Activated CD8-positive, alpha-beta memory T cell treated with anti-CD3 and anti-CD28 coated beads, Interleukin-2, amount 10 ng/mL, durations not matched to agents 7 days and 5 days (primary cell): ENCODE measurements at places on chromosomes 16 and 17.

DNA sequence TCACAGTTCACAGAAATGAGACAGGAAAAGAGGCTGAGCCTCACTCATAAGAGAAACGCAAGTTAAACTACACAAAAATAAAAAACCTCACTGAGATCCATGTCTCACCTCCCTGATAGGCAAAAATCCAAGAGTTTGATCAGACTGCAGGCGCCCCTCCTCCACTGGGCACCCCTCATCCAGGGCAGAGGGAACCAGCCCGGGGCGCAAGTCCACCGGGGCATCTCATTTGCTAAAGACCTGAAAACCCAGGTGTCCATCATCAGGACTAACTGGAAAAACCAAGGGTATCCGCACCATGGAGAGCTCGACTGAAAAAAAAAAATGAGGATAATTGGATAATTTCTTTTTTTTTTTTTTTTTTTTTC, 2.6 kb downstream of the HBZ start:
- DNase-seq: no peak

DNA sequence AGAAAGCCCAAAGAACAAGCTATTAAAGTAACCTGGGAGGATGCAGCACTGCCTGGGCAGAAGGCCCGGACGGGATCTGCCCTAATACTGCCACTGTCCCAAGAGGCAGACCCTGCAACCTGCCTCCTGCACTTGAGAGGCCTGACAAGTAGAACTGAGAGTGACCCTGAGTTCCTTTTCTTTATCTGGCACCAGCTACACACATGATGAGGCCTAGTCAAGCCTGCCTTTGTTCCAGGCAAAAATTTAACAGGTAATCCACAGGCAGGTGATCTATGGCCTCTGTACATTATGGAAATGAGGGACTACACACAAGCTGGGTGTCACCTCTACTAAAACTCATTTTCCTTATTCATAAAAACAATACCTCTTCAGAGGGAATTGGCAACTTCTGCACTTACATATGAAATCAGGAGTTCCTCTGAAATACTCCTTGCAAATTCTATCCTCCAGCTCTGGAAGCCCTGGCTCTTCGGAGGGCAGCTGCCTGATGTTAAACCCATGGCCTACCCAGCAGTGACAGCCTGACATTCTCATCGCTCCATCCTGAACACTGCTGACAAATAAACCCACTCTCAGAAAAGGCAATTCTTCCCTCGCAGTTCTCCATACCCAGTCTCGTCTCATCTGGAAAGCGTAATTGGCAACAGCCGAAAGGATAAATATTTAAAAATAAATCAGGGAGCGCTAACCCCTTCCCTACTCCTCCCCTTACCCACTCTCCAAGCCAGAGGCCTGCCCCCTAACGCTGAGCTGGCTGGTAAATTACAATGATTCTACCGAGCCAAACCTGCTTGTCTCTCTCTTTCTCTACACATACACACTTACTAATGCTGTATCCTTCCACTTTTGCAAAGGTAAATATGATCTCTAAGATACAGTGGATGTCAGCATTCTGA, 2.5 kb upstream of the ZFHX3 start:
- DNase-seq: no peak

DNA sequence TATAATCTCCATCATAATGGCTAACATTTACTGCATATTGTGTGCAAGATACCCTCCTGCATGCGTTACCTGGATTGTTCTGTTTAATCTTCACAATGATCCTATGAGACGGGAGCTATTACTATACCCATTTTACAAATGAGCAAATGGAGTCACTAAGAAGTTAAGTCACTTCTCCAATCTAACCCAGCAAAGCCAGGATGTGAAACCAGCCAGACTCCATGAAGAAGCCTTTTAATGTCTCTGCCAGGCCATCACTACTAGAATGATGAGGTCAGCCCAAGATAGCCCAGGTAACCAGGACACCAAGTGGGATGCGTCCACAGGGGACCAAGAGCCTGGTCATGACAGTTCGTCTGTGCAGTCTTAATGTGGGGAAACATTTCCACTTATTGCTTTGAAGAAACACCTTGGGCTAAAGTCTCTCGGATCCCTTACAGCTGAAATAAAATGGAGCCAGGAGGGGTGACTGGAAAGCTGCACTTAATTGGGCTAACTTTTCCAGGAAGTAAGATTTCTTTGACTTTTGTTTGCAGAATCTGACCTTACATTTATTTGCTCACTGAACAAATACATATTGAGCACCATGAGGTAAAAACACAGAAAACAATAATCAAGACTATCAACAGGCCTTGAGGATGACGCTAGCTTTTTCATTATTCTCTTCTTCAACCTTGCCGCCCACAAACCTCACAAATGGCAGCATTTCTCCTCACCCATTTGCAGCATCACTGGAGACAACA, 926 bp upstream of the SHCBP1 start:
- DNase-seq: no peak

GRCh38 chr17:19243838-19244237, 6.7 kb downstream of the EPN2 start:
- no peak for DNase-seq

- no peak for DNase-seq
Measured at GRCh38 chr17:40645291-40645690, 2.3 kb downstream of the SMARCE1 start.

- no peak for DNase-seq
Measured at GRCh38 chr16:49280105-49280741, 1.4 kb downstream of the CBLN1 start.

DNA sequence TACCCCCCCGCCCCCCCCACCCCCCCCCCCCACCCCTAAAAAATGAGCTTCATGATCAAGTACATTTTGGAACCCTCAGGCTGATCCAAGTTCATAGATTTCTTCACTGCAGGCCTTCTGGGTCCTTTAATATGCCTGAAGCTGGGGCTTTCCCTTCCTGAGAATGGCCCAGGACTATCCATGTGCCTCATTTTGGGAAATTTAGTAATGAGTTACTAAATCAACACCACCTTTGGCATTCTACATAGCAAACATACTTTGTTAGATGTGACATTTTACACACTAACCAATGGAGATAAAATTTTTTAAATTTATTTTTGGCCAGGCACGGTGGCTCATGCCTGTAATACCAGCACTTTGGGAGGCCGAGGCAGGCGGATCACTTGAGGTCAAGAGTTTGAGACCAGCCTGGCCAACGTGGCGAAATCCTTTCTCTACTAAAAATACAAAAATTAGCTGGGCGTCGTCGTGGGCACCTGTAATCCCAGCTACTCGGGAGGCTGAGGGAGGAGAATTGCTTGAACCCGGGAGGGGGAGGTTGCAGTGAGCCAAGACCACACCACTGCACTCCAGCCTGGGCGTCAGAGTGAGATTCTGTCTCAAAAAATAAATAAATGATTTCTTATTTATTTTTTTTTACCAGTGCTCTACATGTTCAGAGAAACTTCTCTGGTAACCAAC, 14.0 kb downstream of the HERPUD1 start:
- DNase-seq: no peak

GRCh38 chr16:4561596-4561995, 5.5 kb downstream of the C16orf96 start:
- no peak for DNase-seq

DNA sequence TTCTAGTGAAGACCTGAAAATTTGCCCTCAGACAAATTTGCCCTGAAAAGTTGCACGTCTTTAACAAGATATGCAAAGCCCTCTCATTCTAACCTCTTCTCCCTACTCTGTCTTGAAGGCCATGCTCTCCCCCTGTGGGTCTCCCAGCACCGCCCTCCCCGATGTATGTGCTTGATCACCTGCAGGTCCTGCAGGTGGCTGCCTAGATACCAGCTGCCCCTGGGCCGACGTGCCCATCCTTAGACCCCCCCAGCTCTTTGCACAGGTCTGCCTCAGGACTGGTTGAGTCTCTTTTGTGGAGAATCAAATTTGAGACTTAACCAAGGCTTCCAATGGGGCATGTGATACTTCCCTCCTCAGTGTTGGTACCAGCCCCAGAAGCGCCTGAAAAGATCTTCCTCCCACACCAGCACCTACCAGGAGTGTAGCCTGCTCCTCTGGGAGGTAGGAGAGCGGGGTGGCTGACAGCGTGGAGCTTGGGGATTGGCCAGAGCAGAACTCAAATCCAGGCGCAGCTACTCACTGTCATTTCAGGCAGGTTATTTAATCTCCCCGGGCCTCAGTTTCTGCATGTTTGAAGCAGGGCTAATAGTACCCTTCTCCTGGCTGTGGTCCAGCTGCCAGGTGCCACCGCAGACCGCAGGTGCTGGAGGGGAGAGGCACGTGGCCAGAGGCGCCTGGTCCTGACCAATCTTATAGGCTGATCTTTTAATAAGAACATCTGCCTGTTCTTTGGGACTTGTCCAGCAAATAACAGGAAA, 4.5 kb upstream of the MRPL38 start:
- no peak for DNase-seq

DNA sequence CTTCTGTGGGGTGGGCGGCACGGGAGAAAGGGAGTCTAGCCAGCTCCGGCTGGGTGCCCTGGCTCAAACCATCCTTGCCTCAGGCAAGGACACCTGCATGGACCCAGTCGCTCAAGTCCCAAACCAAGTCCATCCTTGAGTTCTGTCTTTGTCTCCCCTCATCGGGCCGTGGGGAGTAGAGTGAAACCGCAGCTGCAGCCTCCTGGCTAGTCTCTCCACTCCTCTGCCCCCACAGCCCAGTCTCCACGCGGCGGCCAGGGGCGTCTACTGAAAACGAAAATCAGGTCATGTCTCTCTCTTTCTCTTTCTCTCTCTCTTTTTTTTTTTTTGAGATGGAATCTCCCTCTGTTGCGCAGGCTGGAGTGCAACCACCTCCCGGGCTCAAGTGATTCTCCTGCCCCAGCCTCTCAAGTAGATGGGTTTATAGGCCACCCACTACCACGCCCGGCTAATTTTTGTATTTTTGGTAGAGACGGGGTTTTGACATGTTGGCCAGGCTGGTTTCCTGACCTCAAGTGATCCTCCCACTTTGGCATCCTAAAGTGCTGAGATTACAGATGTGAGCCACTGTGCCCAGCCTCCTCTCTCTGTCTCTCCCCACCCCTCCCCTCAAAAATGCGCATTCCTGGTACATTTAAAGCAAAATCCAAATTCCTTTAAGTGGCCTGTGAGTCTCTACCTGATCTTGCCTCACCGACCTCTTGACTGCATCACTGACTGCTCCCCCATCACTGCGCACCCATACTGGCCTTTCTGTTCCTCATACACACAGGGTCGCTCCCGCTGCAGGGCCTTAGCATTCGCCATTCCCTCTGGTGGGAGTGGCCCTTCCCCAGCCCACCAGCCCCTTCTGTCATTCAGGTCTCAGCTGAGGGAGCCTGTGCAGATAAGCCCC, 17.7 kb upstream of the RMI2 start:
- DNase-seq: no peak

GRCh38 chr16:66365651-66366050, 840 bp upstream of the CDH5 start:
- no peak for DNase-seq

DNA sequence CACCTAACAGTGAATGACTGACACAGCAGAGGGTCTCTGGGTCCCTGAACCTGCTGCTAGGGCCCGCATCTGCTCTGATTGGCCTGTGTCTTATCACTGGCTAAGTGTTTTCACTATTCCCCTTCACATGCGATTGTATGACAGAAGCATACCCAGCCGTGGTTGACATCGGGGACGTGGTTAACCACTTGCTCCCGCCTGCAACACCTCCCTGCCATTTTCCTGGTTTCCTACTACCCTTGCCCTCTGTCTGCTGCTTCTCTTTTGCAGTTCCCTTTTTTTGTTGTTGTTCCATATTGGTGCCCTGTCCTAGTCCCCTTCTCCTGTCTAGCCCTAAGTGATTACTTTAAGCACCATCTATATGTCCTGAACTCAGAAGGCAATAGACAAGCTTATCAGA, 177.0 kb downstream of the RGS9 start:
- peak; percentile 45 for DNase-seq

DNA sequence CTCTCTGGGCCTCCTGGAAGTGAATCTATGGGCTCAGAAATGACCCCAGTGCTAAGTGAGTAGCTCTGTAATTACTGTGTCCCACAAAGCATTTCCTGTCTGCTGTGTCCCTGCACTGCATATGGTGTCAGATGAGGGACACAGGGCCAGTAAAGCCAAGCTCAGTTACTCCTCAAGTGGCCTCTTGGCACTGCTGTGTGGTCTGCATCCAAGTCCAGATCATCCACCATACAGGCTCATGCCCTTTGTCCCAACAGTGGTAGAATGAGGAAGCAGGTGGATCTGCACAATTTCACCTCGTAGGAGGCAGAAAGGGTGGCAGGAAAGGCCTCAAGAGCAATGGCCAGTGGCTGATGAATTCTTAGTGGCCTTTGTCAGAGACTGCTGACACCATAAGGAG, 146.8 kb downstream of the SOX9 start:
- DNase-seq: no peak

DNA sequence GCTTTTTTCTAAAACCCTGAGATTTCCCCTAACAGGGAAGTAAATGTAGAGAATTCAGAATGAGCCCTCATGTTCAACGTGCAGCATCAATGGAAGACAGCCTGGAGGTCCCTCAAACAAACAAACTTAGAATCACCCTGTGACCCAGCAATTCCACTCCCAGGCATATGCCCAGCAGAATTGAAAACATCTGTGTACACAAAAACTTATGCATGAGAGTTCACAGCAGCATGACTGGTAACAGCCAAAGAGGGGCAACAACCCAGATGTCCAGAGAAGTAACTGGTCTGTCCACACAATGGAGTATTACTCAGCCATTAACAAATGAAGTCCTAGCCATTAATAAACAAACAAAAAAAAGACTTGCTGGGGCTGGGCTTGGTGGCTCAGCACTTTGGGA, 252.7 kb downstream of the PARN start:
- DNase-seq: no peak

DNA sequence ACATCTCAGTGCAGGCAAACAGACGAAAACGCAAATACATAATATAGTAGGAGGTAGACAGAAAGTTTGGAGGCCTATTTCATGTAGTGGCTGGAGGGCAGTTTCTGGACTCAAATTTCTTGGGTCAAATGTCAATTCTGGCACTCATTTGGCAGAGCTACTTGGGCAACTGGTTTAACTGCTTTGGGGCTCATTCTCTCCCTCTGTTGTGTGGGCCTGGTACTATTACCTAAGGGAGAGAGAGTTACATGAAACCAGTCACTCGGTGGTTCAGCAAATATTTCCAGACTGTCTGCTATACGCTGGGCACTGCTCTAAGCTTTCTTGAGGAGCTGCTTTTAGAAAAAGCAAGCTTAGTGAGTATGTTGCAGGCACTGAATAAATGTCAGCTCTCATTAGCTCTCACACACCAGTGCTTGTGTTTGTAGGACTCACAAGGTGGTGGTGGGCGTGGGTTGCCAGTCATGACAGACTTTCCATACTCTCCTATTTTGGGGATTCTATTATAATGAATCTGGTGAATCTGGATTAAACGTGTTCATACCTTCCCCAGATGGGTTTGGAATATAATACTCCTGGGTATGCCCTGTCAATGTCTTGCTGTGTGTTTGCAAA, 1.8 kb upstream of the SHISA9 start:
- no peak for DNase-seq
